ENCODE measurements at places on chromosomes 7 and 10. TPM values are rescaled to one million over a fixed set of nuclear protein-coding genes. Genes with fewer than 3 reads are reported as not detected.

Gene HOXA1
- not detected for total RNA-seq

Gene LLCFC1
- total RNA-seq: not detected

Gene TDRD1
- total RNA-seq: under 0.01 TPM

Gene PTF1A
- total RNA-seq: not detected

Gene OR2A12
- total RNA-seq: not detected

Gene NODAL
- total RNA-seq: 3.1 TPM

Gene PARP12
- 7.5 TPM for total RNA-seq

Gene ANK3
- total RNA-seq: 552 TPM

Gene ADAM22
- 121 TPM for total RNA-seq

Gene ADGRA1
- 5.3 TPM for total RNA-seq

Gene GIMAP4
- total RNA-seq: 3.4 TPM

Gene EPO
- not detected for total RNA-seq

Gene LRMDA
- total RNA-seq: 0.94 TPM

Gene HABP2
- total RNA-seq: not detected

Gene ZP3
- total RNA-seq: 0.94 TPM

Gene SLC13A1
- not detected for total RNA-seq

Gene KDM7A
- total RNA-seq: 22.2 TPM

Gene ZNF655
- 136 TPM for total RNA-seq

Gene URGCP
- 37.2 TPM for total RNA-seq

Gene CDH23
- 7.2 TPM for total RNA-seq

Gene RTKN2
- total RNA-seq: 9.7 TPM

Data from parietal lobe (tissue), 2 donors.